ENCODE measurements at places on chromosomes 2 and 18. TPM values are rescaled to one million over a fixed set of nuclear protein-coding genes. Genes with fewer than 3 reads are reported as not detected.
A peak's percentile ranks its signal among the peaks of the same experiment; 100 is the strongest.

- no peak for DNase-seq
Observed at GRCh38 chr2:134217351-134217750, 36.5 kb upstream of the MGAT5 start.

GRCh38 chr2:9897846-9898245 is 53.6 kb upstream of the GRHL1 start:
- peak; percentile 55 for DNase-seq

DNA sequence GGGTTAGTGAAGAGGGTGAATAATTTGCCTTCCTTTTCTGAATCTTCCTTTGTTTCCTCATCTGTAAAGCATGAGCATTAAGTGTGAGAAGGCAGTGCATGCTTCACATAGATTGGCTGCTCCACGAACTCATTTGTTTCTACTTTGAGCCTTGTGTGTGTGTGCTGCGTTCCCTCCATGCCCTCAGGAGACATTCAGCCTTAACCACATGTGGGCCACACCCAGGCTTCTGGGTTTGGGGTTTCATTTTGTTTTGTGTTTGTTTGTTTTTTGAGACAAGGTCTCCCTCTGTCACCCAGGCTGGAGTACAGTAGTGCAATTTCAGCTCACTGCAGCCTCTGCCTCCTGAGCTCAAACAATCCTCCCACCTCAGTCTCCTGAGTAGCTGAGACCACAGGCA is 843.3 kb downstream of the GALR1 start:
- DNase-seq: no peak

Gene REG3A
- total RNA-seq: not detected

Gene FSHR
- not detected for total RNA-seq

Gene ASIC4
- total RNA-seq: 0.26 TPM

DNA sequence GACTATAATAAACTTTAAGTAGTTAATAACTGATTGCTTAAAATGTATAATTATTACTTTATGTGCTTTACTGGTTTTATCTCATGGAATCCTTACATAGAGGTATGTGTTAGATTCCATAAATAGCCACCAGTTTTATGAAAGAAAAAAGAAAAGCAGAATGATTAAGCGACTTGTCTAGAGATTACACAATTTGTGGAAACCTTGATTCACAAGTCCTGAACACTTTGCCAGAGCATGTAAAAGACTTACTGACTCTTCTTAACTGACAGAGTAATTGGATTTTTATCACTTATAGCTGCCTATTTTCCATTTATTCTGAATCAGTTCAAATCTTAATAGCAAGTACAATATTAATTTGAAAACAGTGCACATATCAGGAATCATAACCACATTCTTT is 448.7 kb upstream of the NETO1 start:
- no peak for DNase-seq

GRCh38 chr18:35776473-35776872 is 194.9 kb downstream of the GALNT1 start:
- DNase-seq: no peak
